ENCODE measurements at places on chromosomes 16 and 17.

DNA sequence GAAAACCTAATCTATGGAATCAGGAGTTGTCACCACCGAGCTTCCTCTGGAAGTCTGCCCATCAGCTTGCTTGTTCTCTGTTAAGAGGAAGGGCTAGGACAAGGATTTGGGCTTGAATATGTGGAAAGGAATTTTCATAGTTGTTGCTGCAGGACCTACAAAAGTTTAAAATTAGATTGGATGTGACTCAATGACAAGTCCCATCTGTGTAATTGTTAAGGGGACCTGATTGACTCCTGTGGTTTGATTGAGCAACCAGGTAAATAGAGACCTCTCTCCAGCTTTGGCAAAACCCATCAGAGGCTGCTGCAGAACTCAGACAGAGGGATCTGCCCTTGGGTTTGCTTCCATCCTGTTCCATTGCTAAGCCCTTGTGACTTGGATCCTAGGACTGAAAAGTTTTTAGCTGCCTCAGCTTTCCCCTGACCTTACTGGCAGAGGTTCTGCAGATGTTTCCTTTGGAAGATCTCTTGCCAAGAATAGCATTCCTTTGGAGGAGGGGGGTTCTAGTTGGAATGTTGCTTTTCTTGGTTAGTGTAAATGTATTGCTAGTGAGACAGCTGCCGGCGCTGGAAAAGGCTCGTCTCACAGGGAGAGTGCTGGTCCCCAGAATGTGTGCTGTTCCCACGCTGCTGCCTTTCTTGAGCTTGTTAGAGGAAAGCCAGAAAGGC is 50.0 kb downstream of the SF3B3 start:
- no peak for DNase-seq

- peak; percentile 46 for DNase-seq
Measured at GRCh38 chr17:29145289-29146073, 34.7 kb downstream of the MYO18A start.

- DNase-seq = no peak
Measured at GRCh38 chr17:78672005-78672404, 94.8 kb upstream of the DNAH17 start.

DNA sequence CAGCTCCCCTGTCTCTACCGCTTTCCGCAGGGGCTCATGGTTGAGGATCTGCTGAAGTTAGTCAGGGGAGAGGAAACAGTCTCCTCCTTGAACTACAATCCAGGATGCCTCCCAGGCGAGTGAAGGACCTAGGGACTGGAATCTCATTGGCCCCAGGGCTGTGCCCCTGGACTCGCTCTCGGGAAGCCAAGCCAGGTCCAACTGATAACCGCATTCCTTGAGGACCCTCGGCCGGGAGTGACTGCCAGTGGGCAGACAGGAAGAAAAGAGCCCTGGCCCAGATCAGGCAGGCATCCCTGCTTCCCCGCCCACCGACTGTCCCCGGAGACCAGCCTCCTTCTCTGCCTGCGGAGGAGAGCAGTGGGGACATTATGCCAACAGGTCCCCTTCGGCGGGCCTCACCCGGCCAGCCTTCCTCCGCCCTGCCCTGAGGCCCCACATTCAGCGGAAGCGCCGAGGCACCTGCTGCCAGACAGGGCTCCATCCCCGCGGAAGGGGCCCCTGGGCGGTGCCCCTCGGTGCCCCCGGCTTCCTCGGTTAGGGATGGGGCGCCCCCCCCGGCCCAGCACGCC is 776 bp downstream of the LRRC75A start:
- peak; percentile 8 for DNase-seq

DNA sequence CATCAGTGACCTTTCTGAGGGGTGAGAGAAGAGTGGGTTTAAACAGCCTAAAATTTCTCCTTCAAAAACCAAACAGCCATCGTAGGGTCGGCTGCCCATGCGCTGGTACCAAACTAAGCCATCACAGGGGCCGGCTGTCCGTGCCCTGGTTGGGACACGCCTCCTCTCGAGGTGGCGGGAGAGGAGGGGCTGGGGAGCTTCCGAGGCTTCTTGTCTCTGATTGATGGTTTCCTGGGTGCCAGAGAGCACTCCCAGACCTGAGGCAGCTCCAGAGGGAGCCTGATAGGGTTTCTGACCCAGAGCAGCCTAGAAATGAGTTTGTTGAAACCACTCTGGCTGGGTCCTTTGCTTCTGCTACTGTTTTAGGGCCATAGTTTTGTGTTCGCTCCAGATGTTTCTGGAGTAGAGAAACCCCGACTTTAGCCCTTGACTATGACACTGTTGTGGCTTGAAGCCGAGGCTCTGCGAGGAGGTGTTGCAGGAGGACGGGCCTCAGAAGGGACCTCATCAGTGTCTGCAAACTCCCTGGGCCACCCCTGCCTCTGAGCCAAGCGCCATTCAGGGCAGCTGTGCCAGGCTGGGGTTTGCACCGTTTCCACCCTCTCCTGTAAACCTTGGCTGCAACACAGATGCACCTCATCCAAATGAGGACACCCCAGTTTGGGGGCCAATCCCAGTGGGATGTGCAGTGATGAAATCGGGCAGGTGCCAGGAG is 6.2 kb downstream of the ZNF276 start:
- DNase-seq = no peak

GRCh38 chr17:43316522-43317142 is 82.2 kb upstream of the ARL4D start:
- DNase-seq = no peak

DNA sequence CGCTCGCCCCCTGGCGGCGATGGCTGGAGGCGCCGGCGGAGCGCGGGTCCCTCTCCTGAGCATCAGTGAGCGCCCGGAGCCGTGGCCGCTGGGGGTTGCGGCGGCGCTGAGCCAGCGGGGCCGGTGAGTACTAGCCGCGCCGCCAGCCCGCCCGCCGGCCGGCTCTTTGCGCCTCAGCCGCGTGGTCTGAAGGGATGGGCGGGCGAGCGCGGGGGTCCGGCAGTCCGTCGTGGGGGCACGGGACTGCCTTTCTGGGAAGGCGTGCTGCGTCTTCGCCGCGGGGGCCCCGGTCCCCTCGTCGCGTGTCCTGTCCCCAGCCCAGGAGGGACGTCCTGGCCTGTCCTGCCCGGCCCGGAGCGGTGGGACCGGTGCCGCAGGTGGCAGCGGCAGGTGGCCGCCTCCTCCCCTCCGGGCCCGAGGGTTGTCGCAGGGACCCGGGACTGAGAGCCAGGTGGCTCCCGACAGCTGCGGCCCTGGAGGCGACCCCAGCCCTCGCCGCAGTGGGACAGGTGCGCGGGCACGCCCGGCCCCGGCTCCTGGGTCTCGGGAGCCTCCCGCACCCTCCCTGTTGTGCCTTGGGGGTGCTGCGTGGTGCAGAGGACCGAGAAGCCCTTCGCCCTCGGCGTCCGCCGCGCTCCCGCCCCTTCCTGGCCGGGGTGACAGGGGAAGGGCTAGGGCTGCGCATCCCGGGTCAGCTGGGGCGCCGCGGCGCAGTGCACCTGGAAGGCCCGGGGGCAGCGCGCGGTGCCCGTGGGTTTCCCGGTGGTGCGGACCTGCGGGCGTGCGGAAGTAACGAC is at the start of gene SPECC1:
TSS of gene SPECC1 (plus strand) at position 58 of the 797 bp plus-strand sequence. CDS start 87,293 bp downstream, outside the sequence.
- peak; percentile 94 for DNase-seq

- DNase-seq = no peak
Measured at GRCh38 chr17:56863974-56864373, 30.0 kb downstream of the DGKE start.

DNA sequence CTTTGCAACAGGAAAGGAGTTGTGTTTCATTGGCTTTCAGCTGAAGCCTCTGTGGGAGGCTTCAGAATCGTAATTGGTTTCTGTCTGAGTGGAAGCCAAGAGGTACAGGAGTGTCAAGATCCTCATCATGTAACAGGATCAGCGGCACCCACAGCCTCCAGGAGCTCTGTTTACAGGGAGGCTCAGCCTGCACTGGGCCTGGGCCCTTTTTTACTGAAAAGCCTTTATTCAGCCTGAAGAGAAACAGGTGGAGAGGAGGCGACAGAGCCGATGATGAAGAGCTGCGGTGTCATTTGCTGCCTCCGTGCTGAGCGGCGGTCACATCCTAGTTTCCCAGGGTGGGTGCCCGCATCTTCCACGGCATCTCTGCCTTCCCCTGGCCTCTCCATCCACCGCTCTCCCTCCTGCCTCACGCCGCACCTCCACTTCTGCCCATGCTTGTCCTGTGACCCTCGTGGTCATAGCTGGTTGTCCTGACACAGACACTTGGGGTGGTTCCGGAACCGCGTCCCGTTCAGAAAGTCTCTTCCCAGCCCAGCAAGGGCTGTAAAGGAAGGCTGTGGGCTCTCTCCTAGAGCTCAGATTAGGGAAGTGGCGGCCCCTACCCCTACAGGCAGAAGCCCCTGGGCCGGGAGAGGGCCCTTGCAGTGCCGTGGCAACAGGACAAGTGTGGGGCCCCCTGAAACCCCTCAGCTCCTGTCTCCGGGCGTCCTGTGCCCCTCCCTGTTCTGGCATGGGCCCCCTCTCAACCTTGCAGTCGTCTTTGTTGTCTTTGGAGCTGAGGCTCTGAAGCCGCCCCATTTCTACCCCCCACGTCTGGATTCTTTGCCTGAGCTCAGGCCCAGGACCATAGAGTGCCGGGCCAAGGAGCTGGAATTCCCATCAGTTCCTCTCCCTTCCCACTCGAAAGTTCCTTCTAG is 53.9 kb upstream of the CHMP6 start:
- DNase-seq = no peak

DNA sequence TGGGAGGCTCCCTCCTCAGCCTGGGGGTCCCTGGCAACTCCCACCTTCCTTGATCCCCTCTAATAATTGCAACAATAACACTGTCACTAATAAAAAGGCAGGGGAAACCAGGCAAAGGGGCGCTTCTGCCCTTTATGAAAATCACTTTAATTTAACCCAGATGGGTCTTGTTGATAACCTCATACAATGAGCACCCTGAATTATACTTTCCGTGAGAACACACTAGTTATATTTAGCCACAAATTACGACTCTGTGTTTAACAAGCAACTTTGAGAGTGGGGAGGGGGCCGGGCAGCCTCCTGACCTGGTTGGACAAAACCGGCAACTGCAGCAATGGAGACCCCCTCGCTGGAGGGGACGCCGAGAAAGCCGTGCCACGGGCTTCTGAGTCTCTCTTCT is 5.7 kb upstream of the BAHCC1 start:
- no peak for DNase-seq

DNA sequence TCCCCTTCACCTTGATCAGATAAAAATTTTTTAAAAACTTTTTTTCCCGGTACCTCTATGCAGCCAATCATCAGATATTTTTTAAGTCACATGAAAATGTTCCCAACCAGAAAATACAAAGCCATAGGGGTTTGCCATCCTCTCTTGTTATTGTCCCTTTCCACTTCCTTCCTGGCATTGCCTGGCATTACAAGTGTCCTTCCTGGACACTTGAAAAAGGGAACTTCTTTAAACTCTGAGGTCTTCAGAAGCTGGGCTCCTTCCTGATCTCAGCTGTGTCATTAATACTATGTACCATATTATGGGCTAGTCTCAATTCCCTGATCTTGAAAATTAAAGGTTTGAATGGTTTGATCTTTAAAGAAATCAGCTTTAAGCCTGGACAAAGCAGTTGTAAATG is 64.9 kb downstream of the TEX14 start:
- no peak for DNase-seq

- no peak for DNase-seq
Measured at GRCh38 chr16:83887080-83887479, 11.8 kb upstream of the MLYCD start.

- peak; percentile 44 for DNase-seq
Measured at GRCh38 chr17:1643293-1643998, 2.1 kb downstream of the SCARF1 start.

DNA sequence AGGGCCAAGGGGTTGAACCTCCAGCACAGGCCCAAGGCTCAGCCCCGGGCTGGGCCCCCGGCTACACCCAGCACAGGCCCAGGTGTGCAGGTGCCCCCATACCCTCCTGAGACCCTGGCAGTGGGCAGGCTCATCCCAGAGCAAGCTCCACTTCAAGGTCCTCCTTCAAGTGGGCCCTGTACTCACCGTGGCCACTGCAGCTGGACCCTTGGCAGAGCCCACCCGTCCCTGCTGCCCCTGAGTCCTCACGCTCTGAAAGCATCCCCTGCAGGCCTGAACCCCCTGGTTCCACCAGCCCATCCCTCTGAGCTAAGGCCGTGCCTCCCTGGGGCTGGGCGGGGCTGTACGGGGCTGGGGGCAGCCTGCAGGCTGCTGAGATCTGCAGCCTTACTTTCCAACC is 11.2 kb upstream of the CACNA1H start:
- no peak for DNase-seq

DNA sequence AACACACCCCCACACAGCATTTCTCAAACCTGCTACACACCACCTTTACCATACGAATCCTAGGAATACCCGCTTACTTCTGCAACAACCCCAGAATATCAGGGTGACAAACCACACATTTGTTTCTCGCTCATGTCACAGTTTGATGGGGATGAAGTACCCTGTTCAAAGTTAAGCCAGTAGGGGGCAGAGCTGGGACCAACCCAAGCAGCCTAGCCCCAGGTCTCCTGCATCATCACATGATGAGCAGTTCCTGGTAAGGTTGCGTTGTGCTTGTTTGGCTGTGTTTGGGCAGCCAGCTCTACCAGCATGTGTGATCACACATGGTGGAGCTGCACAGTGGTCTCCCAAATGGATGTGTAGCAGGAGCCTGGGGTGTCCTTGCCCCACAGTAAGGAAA is 103.6 kb upstream of the C16orf82 start:
- DNase-seq = peak; percentile 18

GRCh38 chr17:2899906-2900305 is 103.7 kb downstream of the RAP1GAP2 start:
- DNase-seq = no peak

- DNase-seq = no peak
Measured at GRCh38 chr16:23288209-23288608, 13.9 kb upstream of the SCNN1B start.

DNA sequence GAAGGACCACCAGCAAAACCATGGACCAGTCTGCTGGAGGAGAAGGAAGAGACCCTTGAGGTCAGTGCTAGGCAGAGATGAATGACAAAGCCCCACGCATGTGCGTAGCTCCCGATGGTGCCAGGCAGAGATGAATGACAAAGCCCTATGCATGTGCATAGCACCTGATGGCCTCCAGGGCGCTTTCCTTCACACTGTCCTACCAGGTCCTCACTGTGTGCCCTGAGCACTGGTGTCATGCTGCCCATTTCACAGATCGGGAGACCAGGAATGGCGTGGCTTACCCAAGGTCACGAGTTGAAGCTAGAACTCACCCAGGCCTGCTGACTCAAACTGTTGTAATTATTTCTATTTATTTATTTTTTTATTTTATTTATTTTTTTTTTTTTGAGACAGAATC is 149.6 kb downstream of the KATNIP start:
- DNase-seq = no peak

GRCh38 chr16:28307936-28308335 is 15.6 kb downstream of the SBK1 start:
- no peak for DNase-seq

- no peak for DNase-seq
Measured at GRCh38 chr17:6485646-6486412, 41.6 kb downstream of the PIMREG start.

- no peak for DNase-seq
Measured at GRCh38 chr17:2948721-2949468, 114.5 kb downstream of the OR1D5 start.

DNA sequence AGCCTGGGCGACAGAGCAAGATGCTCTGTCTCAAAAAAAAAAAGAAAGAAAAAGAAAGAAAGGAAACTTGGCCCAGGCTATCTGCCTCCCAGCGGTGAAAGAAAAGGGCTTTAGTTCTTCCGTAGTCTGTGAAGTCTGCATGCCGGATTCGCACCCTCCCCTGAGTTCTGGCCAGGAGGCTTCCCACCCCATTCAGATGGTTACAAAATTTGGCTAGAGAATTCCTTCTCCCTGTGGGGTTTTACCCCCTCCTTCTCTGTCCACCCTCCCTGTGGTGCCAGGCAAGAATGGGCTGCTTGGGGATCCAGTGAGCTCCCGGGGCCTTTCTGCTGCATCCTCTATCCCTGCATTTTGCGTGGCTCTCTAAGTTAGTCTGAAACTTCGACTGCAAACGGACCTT is 37.8 kb downstream of the PAFAH1B1 start:
- no peak for DNase-seq

- DNase-seq = no peak
Measured at GRCh38 chr17:9498490-9498889, 77.1 kb downstream of the STX8 start.

Data from activated T-cell treated with anti-CD3 and anti-CD28 coated beads for 48 hours (primary cell).